ENCODE measurements at places on chromosomes 7 and 10.
A peak's percentile ranks its signal among the peaks of the same experiment; 100 is the strongest.

DNA sequence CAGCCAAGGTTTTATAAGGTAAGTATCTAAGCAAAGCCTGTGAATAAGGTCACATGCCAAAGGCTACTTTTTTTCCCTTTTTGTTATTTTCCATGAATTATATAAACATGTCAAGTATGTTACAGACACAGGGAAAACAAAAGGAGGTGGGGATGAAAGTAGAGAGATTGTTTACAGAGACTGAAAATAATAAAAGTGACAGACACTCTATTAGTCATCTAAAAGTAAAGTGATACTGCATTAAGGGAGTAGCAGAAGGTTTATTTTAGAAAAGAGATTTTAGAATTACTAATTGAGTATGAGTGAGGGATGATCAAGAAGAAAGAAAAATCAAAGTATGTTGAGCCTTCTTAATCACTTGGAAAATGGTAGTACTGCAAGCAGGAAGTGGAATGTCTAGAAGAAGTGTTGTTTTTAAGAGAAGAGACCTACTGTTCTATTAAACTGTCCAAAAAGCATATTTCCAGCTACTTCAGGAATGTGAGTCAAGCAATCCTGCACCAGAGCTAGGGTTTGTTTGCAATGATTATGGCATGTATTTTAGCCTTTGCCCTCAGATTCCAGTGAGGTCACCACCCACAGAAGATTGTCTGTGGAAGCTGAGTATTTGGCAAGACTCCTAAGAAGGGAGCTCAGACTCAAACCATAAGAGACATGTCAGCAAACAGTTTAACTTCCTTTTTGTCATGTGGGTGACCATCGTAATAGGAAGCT lies 177.9 kb upstream of the PLXDC2 start:
- peak; percentile 77 for DNase-seq

DNA sequence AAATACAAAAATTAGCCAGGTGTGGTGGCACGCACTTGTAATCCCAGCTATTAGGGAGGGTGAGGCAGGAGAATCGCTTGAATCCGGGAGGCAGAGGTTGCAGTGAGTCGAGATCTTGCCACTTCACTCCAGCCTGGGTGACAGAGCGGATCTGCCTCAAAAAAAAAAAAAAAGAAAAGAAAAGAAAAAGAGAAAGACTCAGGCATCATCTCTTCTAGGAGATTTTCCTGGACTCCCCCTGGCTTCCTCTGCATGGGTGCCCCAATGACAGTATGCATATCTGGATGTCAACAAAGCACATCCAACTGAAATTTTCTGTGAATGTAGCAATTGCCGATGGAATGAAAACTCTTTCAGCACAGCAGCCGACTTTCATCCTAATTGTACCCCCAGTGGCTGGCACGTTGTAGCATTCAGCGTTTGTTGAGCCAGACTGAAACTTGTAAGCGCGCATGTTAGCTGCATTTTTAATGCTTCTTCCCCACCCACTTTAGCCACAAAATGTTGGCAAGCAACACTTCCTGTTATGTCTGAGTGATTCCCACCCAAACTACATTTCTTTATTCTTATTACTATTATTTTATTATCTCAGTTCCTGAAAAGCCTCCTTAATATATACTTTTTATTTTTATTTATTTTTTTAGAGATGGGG lies 70.2 kb downstream of the PRTFDC1 start:
- DNase-seq, result peak; percentile 63

DNA sequence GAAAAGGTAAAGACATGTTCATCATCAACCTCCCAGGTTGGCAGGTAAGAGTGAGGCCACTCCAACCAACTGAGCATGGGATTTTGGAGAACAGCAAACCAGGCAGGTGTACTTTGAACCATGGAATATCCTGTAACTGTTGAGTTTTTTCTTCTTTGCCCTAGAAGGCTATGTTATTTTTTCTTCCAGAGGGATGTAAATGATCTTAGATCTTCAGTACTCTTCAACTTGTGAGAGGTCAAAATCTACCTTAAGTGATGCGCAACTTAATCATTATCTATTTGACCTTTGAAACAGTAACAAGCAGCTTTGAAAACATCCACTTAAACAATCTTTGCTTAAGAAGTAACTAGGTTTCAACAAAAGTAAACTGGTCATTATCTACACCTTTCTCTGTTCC lies at the start of gene CUBN:
Gene CUBN, minus strand, starts transcription at position 71 of the 400 bp plus-strand sequence. Its CDS starts 46 bp downstream, at position 25.
- no peak for DNase-seq

DNA sequence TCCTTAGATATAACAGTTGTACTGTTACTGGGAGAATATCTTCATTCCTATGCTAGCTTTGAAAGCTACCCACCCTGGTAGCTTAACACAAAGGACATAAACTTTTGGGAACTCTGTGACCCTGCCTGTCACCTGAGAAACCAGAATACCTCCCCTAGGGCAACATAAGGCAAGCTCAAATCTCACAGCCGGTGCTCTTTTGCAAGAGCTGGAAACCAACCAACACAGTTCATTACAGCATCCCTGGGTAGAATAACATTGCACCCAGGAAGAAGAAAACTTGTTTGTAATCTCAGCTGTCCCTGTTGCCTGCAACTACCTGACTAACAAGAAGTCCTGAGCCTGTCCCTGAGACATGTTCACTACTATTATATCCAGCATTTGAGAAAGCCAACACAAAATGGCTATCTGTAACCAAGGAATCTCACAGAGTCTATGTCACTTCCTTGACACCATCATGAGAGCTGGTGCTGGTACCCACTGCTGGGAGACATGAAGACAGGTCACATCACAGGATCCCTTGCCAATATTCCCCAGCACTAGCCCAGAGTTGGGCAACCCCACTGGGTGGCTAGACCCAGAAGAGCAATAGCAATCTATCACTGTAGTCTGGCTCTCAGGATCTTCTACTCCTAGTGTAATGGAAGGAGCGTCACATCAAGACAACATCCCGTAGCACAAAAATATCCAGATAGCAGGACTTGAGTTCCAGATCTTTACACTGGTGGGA lies 31.3 kb downstream of the AKR1C3 start:
- DNase-seq, result no peak

GRCh38 chr7:100464210-100464660 lies at the start of gene SPACDR:
TSS of gene SPACDR (minus strand) at chr7:100464260. CDS start at chr7:100464025, 235 bp downstream.
- no peak for DNase-seq

- no peak for DNase-seq
Observed at GRCh38 chr7:129786825-129787563, 165.8 kb downstream of the UBE2H start.

GRCh38 chr10:88759366-88760101 lies at the start of gene LIPN:
TSS of gene LIPN (plus strand) at chr10:88760020. CDS start at chr10:88761406, 1,386 bp downstream.
- peak; percentile 13 for DNase-seq

DNA sequence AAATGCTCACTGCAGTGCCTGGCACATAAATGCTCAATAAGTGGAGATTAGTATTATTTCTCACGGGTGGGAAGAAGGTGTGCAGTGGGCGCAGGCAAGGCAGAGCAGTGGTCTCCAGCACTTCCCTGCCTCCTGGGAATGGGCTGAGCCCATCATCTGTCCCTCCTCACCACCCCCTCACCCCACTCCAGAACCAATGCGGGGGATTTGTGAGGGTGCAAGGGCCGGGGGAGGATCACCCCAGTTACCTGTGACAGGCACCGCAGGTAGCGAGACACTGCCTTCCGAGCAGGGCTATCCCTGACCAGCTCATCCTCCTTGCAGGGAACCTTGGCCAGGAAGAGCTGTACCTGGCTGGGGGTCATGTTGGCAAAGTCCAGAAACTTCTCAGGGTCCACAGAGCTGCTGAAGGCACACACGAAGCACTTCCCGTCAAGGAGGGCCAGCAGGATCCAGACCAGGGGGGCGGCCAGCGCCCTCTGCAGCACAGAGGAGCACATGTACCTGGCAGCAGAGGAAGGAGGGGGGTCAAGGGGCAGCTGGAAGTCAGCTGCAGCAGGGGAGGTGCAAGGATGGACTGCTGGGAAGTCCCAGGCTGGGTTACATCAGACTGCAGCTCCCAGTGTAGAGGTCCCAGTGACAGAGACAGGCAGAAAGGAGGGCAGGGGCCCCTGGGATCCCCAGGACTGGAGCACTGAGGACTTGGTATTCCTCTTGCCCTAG lies 2.8 kb downstream of the CALHM3 start:
- no peak for DNase-seq

DNA sequence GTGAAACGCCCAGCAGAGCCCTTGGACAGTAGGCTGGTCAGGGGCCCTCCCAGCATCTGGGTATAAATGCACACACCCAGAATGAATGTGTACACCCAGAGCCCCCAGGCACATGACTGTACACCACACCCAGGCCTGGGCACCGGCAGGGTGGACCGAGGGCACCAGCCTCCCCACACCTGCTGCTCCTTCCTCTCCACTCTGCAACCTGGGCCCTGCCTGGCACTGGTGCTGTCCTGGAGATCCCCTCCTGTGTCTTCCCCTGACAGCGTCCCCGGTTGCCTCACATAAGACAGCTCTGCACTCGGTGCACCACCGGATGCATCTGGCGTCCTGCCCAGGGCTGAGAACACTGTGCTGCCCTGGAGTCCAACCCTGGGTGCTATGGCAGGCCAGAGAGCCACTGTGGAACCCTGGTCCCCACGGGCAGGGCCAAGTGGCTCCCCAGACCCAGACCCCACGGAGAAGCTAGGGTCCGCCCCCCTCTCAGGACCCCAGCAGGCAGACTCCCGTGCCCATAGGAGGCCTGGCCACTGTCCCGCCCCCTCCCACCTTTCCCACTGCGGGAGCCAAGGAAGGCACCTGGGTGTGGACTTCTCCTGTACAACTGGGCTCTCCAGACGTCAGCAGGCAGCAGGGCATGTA lies 6.6 kb downstream of the RASGEF1A start:
- DNase-seq, result no peak

DNA sequence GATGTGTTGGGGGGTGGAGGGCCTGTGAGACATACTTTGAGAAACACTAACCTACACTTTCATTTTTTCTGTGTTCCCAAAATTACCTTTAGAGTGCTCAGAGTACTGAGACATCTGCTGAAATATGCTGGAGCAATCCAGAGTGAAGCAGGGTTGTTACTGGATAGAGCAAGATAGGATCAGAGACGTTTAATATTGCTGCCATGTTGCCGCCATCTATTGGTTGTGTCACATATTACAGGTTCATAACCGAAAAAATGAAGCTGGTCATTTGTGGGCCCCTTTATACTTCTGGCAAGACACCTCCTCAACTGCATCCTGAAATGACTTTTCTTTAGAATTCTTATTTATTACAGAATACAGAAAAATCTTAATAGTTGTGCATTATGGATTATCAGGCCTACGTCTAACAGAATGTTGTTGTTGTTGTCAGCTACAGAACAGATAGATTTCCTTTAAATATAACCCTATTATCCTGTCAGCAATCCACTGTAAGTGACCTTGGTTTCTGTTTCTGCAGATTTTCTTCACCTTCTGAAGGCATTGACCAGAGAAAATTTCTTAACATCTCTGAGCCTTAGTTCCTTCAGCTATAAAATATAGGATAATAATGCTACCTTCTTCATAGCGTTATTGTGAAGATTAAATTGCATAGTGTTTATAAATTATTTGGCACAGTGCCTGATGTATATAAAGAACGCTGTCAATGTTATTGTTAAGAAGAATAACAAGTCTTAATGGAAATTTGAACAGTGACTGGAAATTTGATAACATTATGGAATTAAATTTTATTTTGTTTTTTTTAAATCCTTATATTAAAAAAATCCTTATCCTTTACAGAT lies 16.2 kb upstream of the DLD start:
- peak; percentile 75 for DNase-seq

DNA sequence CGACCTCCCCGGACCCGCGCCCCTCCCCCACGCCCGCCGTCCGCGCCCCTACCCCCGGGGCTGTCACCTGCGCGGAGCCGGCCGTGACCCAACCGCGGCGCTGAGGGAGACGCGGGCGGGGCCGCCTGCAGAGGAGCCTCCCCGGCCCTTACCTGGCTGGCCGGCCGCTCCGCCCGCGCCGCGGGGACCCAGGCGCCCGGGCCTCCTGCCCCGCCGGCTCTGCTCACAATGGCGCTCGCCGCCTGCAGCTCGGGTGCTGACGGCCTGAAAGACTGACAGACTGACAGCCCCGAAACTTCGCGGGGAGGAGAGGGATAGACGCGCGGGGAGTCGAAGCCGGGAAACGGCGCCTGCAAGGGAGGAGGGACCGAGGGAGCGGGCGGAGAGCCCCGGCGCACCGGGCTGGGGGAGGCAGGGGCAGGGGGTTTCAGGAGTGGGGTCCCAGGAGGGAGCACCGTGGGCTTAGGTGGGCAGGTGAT lies 393 bp downstream of the ZNF467 start:
- no peak for DNase-seq

DNA sequence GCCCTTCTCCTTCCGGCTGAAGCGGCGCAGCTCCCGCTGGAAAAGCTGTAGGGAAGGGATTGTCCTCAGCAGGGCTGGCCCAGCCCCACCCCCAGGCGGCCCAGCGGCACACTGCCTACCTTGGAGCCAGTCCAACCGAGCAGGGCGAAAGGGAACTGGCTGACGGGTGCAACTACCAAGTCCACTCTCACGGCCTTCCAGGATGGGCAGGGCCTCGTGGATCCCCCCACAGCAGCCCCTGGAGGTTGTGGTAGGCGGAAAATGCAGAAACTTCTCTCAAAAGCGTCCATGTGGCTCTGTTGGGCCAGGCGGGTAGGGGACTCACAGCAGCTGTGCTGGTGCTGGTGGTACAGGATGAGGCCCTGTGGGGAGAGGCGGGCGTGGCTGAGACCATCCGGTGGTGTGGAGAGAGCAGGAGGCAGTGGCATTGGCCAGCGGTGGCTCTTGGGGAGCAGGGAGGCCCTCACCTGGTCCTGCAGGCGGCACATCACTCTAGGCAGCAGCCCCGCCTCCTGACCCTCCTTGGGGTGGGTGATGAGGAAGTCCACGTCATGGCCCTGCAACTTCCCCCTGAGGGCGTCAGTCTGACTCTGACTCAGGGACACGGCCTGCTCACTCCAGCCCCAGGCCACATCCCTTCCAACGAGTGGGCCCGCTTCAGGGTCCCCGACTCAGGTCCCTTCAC lies 8.4 kb upstream of the PGAM2 start:
- no peak for DNase-seq

DNA sequence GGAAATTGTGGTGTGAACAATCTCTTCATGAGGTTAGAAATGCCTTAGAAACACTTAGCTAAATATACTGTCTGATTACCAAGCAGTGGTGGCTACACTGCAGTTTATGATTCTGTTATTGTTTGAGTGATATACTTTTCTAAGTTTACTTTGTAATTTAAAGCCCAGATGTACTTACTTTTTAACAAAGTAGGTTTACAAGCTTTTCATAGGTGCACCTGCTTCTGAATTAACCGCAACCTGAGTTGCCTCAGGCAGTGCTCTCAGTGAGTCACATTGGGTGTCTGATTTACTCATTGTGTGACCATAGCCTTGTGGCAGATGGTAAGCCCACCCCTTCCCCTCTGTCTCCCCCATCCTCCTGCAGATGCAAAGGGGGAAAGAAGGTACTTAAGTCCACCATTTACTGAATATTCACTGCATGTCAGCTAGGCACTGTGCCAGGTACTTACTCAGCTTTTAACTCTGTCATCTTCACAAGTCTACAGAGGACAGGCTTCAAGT lies 9.0 kb downstream of the MTURN start:
- peak; percentile 60 for DNase-seq

- DNase-seq, result no peak
Observed at GRCh38 chr7:130418306-130418705, 22.5 kb downstream of the CEP41 start.

DNA sequence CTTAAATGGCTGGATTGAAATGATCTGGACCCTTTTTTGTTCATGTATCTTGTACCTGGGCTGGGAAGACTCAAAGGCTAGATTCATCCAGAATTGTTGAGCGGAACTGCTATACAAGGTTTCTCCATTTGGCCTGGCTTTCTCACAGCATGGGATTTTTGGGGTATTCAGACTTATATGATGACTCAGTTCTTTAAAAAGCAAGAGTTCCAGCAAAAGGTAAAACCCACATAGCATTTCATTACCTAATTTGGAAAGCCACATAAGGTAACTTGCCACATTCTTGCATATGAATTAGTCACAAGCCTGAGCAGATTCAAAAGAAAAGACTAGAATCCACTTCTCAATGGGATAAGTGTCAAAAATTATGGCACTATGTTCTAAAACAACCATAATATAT lies 137.4 kb downstream of the HGF start:
- DNase-seq, result no peak
